ENCODE measurements at places on chromosomes 12 and 14. TPM values are rescaled to one million over a fixed set of nuclear protein-coding genes. Genes with fewer than 3 reads are reported as not detected.

The IFNG-AS1 gene
- total RNA-seq: 14.5 TPM

The ACACB gene
- total RNA-seq: 47.1 TPM

The CLEC2A gene
- total RNA-seq: not detected

The KRT73 gene
- 5.7 TPM for total RNA-seq

The KLRC4 gene
- total RNA-seq: not detected

The KRT79 gene
- total RNA-seq: not detected

The DYRK4 gene
- 15.6 TPM for total RNA-seq

The SAMD15 gene
- total RNA-seq: 0.11 TPM

The RTL1 gene
- total RNA-seq: not detected

The ENO2 gene
- total RNA-seq: 190 TPM

The MORN3 gene
- 14.1 TPM for total RNA-seq

The LAG3 gene
- total RNA-seq: 3.8 TPM

The TSHR gene
- 0.30 TPM for total RNA-seq

The POTEG gene
- total RNA-seq: not detected

All from CD4-positive, alpha-beta memory T cell (primary cell).